Activated T-cell treated with anti-CD3 and anti-CD28 coated beads for 24 hours (primary cell): ENCODE measurements at places on chromosomes 11 and 22.
A peak's percentile ranks its signal among the peaks of the same experiment; 100 is the strongest.

- DNase-seq = no peak
Measured at GRCh38 chr11:88064097-88064705, 111.0 kb downstream of the RAB38 start.

DNA sequence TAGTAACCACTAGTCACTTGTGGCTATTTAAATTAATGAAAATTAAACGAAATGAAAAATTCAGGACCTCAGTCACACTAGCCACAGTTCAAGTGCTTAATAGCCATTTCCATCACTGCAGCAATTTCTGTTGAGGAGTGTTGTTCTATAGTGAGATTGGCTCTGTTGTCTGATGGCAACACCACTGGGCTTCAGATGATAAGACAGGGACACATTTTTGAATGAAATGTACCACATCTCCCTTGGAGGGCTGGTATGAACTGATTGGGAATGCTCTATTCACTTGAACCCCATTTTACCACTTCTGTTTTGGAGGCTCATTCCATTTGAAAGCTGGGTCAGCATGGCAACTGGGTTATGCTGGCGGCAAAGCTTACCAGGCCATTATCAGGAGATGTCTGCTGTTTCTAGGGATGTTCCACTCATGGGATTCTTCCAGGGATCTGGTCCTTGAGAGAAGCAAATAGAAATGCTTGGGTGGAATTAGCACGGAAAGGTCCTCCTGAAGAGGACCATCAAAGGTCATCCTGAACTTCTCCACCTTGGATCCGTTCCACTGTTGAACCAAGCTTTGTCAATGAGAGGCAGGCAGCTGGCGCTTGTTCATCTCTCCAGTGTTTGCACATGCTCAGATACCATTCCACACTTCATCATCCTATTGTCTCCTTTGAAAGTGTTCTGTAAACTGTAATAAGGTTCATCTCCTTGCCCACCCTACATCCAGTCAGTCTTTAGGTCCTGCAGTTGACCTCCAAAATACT lies 7.6 kb downstream of the AMOTL1 start:
- no peak for DNase-seq

DNA sequence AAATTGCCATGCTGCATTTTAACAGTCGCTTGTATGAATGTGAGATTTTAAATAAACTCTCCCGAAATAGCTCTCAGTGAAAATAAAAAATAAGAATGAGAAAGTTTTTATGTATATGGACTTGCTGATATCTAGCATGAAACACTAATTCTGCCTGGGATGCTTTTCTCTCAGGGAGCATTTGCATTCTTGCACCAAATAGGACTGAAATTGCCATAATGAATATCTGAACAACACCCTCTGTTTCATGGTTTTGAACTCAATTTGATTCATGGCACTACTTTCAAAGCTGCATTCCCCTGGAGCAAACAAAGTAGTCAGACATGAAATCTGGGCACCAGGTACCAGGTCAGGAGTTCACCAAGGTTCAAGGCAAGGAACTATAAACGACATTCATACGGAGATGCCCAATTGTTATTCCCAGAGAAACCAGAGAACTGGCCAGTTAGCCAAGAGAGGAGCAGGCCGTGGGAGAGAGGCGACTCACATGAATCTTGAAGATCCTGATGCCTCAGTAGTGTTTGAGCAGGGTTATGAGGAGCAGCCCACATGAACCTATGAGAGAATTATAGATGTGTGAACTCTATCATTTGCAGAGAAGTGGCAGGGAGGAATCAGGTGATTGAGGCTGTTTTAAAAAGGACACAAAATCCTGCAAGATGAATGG lies 270.6 kb upstream of the ZC3H12C start:
- no peak for DNase-seq

GRCh38 chr11:59918480-59918879 lies 19.8 kb upstream of the OOSP1 start:
- DNase-seq = no peak

- DNase-seq = no peak
Measured at GRCh38 chr11:77821349-77821851, 456 bp downstream of the AAMDC start.

DNA sequence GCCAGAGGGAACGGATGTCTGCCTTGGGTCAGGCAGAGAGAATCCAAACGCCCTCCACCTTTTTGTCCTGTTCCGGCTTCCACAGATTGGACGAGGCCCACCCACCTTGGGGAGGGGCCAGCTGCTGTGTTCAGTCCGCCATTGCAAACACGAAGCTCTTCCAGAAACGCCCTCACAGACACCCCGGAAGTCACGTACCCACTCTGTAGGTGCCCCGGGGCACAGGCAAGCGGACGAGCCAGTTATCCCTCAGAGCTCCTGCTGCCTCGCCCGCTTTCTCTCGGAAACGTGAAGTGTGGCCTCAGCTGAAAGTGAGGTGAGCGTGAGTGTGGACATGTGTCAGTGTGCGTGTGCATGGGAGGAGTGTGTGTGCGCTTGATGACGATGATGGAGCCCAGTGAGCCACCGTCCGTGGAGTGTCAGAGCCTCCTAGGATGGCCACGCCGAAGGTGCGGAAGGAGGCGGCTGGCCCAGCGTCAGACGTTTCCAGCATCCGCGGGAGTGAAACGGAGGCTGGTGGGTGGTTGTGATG lies 869.2 kb downstream of the TBC1D22A start:
- no peak for DNase-seq

GRCh38 chr11:77217156-77217555 lies 84.3 kb downstream of the GDPD4 start:
- DNase-seq = no peak

- DNase-seq = no peak
Measured at GRCh38 chr22:33723915-33724314, 196.4 kb downstream of the LARGE1 start.

GRCh38 chr11:129814244-129815014 lies 1.2 kb upstream of the TMEM45B start:
- peak; percentile 67 for DNase-seq

- DNase-seq = no peak
Measured at GRCh38 chr22:46842606-46843005, 80.2 kb downstream of the TBC1D22A start.
